Omental fat pad (tissue), 4 donors: ENCODE measurements at places on chromosomes 13 and 19. TPM values are rescaled to one million over a fixed set of nuclear protein-coding genes. Genes with fewer than 3 reads are reported as not detected.

GRCh38 chr13:76687467-76687866 is 198.7 kb downstream of the KCTD12 start:
- DNase-seq = no peak

VSTM1 gene
- total RNA-seq = not detected

ARHGAP33 gene
- total RNA-seq = 3.4 TPM

GRCh38 chr13:74153316-74153715 is 19.1 kb upstream of the KLF12 start:
- no peak for DNase-seq

- no peak for DNase-seq
Observed at GRCh38 chr19:3646336-3647092, 19.9 kb upstream of the CACTIN start.

DNA sequence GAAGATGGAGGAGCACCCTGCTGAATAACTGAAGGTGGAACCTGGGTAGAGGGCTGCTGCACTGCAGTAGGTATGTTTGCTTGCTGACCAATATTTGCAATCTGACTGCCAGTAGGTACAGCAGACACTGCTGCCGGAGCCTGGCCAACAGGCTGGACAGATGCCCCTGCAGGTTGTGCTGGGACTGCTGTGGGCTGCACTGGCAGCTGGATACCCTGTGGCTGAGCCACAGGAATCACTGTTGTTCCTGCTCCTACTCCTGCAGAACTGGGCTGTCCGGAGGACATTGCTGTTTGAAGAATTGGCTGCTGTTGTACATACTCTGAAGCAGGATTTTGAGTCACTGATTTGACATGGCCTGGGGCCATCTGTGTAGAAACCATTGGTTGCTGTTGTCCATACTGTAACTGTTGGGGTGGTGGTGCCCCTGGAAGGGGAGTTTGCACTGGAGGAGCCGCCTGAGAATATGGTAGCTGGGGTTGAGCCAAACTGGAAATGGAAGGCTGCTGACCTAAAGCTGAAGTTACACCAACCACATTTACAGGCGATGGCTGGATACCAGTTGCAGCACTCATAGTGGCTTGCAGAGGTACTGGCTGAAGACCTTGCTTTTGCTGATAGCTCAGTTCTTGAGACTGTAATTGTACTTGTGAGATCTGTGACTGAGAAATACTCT is 2.2 kb downstream of the TSC22D1 start:
- DNase-seq = no peak

DNA sequence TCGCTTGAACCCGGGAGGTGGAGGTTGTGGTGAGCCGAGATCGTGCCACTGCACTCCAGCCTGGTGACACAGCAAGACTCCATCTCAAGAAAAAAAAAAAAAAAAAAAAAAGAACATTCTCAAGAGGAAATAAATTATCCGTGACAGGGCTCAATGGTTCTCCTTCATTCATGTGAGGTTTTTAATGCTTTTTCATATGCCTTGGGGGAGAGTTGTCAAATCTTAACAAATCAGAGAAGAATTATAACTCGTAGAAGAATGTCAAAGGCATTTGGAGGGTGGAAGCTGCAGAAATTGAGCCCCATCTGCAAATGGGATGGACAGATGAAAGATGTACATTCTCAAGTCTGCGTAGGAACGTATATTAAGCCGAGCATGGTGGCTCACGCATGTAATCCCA is 34.9 kb upstream of the HOMER3 start:
- no peak for DNase-seq

- DNase-seq = no peak
Observed at GRCh38 chr19:56134654-56134921, 6.5 kb upstream of the ZNF444 start.

DNA sequence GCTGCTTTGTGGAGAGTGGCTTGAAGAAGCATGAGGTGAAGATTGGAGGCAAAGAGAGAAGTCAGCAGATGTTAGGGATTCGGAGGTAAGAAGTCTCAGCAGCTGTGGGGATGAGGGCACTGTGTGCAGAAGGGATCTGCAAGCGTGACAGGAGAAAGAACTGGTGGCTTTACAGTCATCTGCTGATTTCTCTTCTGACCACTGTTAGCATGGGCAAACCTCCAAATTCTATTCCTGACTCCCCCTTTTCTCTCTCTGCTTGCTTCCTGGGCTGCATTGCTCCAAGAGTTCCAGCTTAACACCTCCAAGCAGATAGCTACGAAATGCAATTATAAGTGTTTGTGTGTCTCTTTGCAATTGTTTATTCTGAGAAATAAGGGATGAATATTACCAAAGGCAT is 159.6 kb downstream of the GGACT start:
- DNase-seq = no peak

BEST2 gene
- total RNA-seq = not detected

- DNase-seq = no peak
Observed at GRCh38 chr19:7844405-7844804, 14.4 kb downstream of the EVI5L start.

TEX101 gene
- not detected for total RNA-seq

DNA sequence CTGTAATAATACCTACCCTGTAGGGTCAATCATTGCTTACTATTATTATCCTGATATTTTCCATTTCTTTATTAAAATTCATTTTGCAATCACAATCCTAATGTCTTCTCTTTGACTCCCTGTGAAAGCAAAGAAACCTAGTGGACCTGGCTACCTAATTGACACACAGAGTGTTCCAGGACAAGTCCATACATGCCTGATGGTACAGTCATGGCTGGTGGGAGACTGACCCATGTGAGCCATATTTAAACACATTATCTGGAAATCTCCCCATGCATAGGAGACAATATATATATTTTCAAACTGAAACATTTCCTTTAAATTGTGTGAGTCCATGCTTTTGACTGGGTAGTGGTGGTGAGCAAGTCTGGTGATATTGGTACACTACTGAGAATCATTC is 230.6 kb upstream of the DACH1 start:
- DNase-seq = no peak

NBEA gene
- total RNA-seq = 10.7 TPM

- no peak for DNase-seq
Observed at GRCh38 chr13:65112531-65112941, 2117.6 kb downstream of the PCDH9 start.

MLNR gene
- 0.72 TPM for total RNA-seq

MEX3D gene
- total RNA-seq = 8.4 TPM

DNA sequence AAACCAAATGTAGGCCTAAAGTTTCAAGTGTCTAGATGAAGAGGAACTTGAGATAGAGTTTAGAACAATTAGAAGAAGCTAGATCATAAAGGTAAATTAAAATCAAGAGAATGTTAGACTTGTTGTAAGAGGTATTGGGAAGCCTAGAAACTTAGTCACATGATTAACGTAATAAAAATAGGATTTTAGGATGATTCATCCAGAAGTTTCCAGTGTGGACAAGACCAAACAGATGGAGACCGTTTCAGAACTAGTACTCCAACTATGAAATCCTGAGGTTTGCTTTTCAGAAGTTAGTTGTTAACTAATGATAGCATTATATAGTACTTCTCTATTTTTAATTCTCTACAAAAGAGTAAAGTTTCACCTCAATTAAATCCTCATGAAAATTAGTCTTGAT is 104.9 kb downstream of the MZT1 start:
- DNase-seq = no peak

GRCh38 chr19:39502640-39503417 is 4.1 kb downstream of the DLL3 start:
- no peak for DNase-seq

DNA sequence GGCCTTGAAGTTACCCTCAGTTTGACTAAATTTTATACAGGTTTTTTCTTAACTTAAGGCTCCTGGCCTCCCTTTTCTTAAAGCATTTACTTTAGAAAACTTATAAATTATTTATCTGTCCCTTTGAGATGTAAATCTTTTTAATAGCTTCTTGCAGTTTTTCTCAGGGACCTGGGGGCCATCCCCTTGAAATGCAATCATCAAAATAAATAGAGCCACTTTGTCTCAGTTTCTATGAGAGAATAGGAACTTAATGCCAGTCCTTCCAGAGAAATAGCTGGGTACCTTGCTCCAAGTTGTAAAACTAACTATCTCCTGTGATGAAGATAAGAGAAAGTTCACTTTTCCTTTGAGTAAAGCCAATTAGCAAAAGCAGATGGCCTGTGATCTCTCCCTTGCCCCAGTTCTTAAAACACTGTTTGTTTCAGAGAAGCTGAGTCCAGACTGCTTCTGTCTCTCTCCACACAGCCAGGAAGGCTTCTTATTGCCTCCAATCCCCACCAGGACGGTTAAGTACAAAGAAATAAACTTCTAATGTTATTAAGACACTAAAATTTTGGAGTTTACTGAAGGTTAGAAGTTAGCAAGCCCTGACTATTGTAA is 913.1 kb downstream of the OLFM4 start:
- DNase-seq = no peak

- no peak for DNase-seq
Observed at GRCh38 chr13:95552208-95552538, 347 bp upstream of the CLDN10 start.

EXOC3L2 gene
- 2.0 TPM for total RNA-seq

- no peak for DNase-seq
Observed at GRCh38 chr13:77595166-77595810, 59.8 kb downstream of the SCEL start.

DNA sequence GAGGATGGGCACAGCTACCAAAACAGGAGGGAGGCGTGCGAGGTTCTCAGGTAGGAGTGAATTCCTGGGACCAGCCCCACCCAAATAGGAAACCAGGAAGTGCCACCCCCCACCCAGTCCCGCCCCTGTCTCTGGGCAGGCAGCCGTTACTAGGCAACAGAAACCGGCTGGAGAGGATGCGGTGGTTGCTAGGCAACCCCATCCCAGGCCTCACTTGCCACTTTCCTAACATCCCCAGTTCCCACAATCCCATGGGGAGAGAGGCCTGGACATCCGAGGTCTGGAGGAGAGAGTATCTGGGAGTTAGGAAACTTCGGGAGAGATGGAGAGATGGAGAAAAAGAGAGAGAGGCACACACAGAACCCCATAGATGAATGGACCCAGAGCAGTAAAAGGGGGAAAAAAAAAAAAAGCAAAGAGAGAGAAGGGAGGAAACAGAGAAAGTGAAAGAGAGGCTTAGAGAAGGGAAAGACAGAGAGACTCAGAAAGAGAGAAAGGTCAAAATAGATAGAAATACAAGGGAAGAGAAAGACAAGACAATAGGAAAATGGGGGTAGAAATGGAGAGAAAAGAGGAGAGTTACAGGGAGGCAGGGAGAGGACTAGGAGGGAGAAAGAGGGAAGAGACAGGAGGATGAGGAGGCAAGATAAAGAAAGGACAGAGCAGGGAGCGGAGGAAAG is 3.8 kb downstream of the GRIK5 start:
- no peak for DNase-seq

DNA sequence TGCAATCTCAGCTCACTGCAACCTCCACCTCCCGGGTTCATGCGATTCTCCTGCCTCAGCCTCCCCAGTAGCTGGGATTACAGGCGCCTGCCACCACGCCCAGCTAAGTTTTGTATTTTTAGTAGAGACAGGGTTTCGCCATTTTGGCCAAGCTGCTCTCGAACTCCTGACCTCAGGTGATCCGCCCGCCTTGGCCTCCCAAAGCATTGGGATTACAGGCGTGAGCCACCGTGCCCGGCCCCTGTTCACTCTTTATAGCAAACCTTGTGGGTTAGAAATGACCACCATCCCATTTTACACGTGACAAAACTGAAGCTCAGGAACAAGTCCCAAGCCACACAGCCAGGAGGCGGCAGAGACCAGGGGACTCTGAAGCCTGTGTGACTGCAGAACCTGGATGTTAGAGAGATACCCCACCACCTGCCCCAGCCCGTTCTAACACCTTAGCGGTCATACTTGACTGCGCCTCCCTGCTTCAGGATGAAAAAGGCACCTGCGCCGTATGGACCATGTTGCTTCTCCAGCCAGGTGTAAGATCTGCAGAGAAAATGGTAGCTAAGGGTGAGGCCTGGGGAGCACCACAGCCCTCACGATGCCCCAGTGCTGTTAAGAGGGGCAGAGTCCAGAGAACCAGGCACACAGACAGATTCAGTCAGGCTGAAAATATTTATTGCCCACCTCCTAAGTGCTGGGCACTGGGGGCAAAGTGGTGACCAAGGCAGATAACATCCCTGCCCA is 3.6 kb downstream of the DMAC2 start:
- DNase-seq = no peak

F2RL3 gene
- 4.1 TPM for total RNA-seq

- no peak for DNase-seq
Observed at GRCh38 chr13:28890712-28891111, 70.6 kb downstream of the MTUS2 start.

- DNase-seq = no peak
Observed at GRCh38 chr13:38401276-38401675, 51.6 kb downstream of the UFM1 start.

DNA sequence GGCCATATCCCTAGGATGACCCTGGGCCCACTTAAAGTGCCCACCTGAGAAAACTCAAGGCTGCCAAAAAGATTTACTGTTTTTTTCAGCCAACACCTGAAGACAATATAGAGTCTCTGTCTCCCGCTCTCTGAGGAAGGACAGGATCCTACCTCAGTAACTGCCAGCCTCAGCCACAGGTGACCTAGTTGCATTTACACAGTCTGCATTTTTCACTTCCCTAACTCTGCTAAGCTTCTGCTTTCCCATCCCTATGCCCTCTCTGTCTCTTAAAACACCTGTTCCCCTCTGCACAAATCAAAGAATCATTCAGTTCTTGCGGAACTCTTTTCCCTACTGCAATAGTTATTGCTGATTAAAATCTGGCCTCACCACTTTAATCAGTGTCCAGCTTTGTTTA is 609.5 kb downstream of the UQCRFS1 start:
- no peak for DNase-seq

ZNF559 gene
- 11.3 TPM for total RNA-seq

DNA sequence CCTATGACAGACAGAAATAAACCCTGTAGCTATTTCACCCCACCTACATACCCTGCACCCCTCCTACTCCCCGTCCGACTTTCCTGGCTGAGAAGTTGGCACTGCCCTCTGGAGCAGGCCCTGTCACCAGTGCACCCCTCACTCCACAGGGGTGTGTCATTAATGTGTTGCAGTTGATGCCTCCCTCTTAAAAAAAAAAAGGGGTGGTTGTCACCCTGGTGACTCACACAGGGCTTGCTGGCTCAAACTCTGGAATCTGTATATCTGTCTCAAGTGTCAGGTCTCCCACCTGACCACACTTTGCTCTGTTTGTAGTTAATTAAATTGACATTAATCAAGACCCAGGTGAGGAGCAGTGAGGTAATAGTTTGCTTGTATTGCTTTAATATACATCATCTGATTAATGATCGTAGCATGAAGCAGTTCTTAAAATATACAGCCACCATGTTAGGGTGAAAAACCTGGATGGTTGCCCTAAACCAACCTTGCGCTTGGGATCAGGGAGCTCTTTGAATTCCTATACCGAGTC is 2.0 kb upstream of the GATAD2A start:
- DNase-seq = no peak

RFPL4A gene
- not detected for total RNA-seq

ABHD13 gene
- total RNA-seq = 9.0 TPM
